AG04450 (cell line): ENCODE measurements at places on chromosomes 3 and 15. TPM values are rescaled to one million over a fixed set of nuclear protein-coding genes. Genes with fewer than 3 reads are reported as not detected.

GRCh38 chr3:187104342-187104741 lies 35.0 kb downstream of the RPL39L start:
- no peak for DNase-seq

GRCh38 chr3:43865887-43866528 lies 175.3 kb downstream of the ABHD5 start:
- DNase-seq, result no peak

- no peak for DNase-seq
These were observed 1.8 kb downstream of the MTFMT start for GRCh38 chr15:65027593-65027992.

DNA sequence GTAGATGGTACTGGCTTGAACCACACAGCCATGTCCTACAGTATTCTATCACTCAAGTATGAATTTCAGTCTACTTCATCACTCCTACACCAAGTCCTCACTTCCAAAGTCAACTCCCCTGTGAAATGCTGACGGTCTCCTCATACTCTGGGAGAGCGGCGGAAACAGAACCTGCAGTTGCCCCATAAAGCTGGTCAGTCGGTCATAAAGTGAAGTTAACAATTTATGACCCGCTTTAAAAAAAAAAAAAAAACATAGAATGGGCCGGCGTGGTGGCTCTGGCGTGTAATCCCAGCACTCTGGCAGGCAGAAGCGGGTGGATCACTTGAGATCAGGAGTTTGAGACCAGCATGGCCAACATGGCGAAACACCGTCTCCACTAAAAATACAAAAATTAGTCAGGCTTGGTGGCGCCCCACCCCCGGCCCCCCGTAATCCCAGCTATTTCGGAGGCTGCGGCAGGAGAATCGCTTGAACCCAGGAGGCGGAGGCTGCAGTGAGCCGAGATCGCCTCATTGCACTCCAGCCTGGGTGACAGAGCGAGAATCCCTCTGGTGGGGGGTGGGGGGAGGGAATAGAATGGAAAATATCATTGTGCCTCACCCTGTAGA lies 2.1 kb downstream of the TRANK1 start:
- DNase-seq, result no peak

DNA sequence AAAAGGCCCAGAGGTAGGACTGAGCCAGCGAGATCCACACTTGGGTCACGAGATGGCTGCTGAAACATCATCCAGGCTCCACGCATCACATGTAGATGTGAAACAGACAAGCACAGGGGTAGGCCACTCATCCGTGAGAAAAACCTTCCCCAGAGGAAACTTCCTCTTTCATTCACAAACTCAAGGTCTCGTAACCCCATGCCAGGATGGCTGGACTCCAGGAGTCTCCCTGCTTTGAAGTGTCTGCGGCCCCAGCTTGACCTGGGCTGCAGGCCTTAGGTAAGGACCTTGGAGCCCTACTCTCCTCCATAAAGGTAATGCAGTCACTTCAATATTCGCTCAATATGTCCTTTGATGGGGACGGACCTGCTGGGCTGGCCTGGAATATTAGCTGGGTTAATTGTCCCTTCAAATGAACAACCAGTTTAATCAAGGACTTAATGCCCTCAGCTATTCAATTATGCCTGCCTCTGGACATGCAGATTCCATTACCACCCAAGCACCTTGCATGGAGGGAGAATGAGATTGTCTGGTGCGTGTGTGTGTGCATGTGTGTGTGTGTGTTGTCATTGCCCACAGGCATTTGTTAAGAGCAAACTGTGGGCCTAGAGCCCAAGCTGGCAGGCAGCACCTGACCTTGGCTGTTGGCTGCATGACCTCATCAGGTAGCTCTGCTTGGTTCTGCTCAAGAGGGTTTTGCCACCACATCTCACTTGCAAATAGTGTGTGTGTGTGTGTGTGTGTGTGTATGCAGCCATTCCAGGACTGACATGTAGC lies 186.9 kb upstream of the TLE3 start:
- no peak for DNase-seq

DNA sequence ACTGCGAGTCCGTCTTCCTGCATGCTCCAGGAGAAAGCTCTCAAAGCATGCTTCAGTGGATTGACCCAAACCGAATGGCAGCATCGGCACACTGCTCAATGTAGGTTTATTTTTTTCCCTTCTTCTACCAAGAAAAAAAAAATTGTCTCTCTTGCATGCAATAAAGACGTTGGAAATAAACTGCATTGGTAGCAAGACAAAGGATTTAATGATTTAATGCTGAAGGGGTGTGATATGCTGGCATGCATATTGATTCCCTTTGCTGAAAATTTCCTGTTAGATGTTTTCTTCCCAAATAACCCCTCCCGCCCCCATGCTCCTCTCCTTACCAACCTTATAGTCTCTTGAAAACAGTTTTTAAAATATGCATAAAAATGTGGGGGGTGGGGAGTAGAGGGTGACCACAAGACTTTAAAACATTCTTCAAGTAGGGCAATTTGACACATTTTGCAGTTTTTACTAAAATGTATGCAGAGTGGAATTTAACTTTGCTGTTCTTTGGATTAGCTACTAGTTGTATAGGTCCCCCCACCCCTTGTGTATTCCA lies 799 bp downstream of the RARB start:
- DNase-seq, result no peak

Gene DZIP1L
- 5.7 and 7.9 TPM in 2 replicates for polyA plus RNA-seq

Gene GUCA1C
- polyA plus RNA-seq, result not detected in 2 replicates

Gene FETUB
- polyA plus RNA-seq, result not detected in 2 replicates
